ENCODE measurements at places on chromosomes 6 and 20.

GRCh38 chr6:112204350-112204706 is 50.0 kb downstream of the LAMA4 start:
- DNase-seq, result no peak

GRCh38 chr6:23870496-23870895 is 255.5 kb upstream of the NRSN1 start:
- no peak for DNase-seq

DNA sequence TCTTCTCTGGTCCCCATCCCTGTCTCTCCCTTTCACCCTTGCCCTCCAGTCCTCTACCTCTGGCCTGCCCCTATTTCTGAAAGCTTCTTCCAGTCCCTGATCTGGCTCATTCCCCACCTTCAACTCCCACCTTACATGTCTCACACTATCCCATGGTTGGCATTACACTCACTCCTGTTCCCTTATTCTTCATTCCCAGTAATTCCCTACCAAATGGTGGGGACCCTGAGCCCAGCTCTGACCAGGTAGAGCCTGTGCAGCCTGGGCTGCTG is 6.4 kb downstream of the TP53INP2 start:
- no peak for DNase-seq

DNA sequence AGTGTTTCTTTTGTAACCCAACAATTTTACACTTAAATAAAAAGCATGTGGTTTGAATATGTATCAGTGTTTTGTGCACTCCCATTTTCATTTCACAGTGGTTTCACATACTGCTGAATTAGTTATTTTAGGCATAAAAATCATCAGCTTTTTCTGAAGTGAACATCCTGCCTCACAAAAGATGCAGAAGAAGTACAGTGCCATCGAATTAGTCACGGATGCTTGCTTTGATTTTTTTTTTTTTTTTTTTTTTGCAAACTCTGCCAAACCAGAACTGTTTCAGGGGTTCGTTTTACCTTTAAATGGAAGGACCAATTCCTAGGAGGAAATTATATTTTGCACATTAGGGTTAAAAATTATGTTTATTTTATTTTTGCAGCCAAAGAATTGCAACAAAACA is 158.6 kb downstream of the RPS12 start:
- no peak for DNase-seq

DNA sequence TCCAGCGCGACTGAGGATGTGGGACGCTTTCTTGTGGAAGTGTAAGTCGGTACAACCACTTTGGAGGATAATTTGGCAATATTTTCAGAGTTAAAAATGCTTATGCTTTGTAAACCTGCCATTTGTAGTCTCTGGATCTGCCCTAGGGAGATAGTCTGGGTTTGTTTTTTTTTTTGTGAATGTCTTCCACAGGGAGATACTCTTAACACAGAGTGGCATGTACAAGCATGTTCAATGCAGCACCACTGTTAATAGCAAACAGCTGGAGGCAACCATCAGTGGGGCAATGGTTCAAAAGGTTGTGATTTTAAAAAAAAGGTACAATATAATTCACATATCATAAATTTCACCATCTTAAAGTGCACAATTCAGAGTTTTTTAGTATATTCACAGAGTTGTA is 22.4 kb downstream of the SLC9A8 start:
- no peak for DNase-seq

- DNase-seq, result no peak
Observed at GRCh38 chr6:111503660-111504059, 20.6 kb upstream of the REV3L start.

DNA sequence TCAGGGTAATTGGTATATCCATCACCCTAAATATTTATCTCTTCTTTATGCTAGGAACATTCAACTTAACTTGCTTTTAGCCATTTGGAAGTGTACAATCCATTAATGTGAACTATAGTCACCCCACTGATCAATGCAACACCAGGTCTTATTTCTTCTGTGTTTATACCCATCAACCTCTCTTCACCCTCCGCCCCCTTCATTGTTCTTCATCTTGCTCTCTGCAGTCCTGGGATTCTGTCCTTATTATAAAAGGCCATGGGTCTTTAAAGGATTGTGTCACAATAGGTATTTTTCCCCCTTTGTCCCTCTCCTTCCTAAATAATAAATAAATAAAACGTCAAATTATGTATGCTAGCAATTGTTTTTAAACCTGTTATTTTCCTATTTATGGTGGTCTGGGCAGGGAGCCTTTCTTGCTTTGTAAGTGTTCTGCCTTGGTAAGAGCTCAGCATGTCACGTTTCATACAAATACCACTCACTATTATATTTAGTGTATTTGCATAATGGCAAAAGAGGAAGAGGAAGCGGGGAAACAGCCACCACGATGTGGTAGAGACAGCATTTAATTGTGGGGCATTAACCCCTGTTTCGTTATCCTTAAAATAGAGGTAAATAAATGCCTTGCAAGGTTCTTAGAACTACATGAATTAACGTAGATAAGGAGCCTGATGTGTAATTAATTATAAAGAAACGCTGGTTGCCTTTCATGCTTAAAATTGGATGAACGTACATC is 1.9 kb downstream of the ABRACL start:
- DNase-seq, result no peak

- no peak for DNase-seq
Observed at GRCh38 chr6:138157986-138158638, 3.6 kb upstream of the ARFGEF3 start.

DNA sequence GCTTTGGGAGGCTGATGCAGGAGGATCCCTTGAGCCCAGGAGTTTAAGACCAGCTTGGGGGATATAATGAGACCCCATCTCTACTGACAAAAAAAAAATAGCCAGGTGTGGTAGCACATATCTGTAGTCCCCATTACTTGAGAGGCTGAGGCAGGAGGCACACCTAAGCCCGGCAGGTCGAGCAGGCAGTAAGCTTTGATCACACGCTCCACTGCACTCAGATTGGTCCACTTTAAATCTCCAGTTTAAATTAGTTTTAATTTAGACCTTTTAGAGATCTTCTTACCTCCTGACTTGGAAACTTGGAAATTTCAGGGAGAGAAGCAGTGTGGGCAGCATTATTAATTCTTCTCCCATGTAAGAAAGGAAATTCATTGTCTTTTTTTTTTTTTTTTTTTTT is 16.8 kb upstream of the PLCB4 start:
- DNase-seq, result no peak

- no peak for DNase-seq
Observed at GRCh38 chr6:111727041-111727440, 121.4 kb upstream of the TRAF3IP2 start.

DNA sequence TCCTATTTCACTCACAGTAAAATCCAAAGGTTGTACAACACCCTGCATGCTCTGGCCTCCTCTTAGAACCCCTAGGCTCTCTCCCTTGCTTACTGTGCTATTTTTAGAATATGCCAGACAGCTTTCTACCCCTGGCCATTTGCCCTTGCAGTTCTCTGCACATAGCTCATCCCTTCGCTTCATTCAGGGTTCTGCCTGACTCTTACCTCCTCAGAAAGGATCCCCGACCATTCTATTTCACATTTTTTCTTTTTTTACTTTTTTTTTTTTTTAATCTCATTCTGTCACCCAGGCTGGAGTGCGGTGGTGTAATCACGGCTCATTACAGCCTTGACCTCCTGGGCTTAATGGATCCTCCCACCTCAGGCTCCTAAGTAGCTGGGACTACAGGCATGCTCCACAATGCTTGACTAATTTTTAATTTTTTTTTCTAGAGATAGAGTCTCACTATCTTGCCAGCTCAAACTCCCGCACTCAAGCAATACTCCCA is 33.6 kb downstream of the COMMD7 start:
- no peak for DNase-seq

DNA sequence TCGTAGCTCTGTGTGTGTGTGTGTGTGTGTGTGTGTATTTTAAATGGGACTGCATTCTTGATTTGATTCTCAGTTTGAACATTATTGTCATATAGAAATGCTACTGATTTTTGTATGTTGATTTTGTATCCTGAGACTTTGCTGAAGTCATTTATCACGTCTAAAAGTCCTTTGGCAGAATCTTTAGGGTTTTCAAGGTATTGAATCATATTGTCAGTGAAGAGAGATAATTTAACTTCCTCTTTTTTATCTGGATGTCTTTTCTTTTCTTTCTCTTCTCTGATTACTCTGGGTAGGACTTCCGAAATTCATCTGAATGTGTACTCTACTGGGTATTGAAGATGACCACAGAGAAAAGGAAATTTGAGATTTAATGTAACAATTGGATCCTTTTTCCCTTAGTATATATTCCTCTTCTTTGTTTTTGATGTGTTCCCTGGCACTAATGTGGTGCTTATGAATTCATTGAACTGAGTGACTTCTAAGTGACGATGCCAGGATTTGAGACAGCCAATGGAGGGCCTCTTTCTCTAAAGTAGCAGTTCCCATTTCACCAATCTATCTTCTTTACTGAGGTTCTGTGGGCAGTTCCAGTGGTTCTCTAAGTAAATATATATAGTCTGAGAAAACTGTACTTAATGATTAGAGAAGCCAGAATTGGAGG is 47.6 kb downstream of the TNFAIP3 start:
- DNase-seq, result no peak

DNA sequence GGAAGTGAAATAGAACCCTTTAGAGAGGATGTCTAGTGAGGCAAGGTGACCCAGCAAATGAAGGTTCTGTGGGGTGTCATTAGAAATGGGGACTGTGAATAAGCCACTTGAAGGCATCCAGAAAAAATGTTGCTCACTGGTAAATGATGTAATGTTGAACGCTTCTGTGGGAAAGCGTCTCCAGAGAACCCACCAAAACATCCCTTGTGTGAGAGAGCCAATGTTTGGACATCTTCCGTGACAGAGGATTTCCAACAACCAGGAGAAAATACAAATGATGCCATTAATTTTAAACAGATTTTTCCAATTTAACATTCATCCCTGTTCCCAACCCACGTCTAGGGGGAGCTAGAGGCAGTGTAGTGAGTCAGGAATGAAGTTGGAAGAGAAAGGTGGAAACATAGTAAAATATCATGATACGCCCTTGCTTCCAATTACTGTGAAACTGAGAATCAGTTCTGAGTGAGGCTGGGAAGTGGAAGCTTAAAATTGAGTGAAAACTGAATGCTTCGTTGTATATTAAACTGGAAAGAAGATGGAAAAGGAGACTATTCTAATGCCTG is 584.2 kb downstream of the CD109 start:
- DNase-seq, result no peak

DNA sequence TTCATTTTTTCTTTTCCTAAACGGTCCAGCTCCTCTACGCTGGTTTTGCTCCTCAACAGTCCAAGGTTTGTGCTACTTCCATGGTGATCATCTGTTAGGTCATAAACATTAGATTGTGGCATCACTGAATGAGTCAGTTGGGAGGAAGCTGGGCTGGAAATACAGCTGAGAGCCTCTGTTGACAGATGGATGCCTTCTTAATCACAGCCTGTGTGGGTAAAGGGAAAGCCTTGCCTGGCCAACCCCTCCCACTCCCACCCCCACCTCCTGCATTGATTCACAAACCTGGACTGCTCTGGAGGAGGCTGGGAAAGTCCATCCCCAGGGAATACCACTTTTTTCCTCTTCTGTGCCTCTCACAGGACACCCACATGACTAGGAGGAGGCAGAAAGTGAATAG is 180.6 kb upstream of the CCN2 start:
- DNase-seq, result no peak

GRCh38 chr6:106789428-106790148 is 160.2 kb downstream of the QRSL1 start:
- DNase-seq, result no peak

GRCh38 chr6:37059344-37060194 is 54.1 kb downstream of the FGD2 start:
- DNase-seq, result no peak

GRCh38 chr6:134295953-134296553 is 21.9 kb downstream of the SGK1 start:
- no peak for DNase-seq

DNA sequence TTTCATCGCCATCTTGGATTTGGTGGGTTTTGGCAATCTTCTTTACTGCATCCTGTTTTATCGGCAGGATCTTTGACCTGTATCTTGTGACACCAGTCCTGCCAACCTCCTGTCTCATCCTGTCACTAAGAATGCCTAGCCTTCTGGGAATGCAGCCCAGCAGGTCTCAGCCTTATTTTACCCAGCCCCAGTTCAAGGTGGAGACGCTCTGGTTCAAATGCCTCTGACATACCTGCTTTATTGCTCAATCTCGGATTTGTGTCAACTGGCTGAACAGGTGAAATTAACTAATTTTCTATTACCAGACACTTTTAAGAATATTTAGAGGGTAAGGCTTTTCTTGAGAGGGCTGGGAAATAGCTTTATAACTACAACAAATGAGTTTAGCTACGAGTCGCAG is 102.5 kb downstream of the SASH1 start:
- no peak for DNase-seq

DNA sequence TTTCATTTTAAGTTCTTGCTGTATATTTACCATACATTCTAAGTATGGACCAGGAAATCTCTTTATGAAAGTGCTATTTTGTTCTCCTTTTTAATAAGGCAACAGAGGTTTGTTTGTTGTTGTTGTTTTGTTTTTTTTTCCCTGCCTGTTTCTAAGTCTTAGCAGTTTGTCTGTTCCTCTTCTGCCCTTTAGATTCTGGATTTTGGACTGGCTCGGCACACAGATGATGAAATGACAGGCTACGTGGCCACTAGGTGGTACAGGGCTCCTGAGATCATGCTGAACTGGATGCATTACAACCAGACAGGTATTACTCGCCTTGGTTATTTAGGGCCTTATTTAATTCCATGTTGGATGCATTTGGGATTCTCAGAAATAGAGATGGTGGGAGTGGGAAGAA is 48.0 kb downstream of the MAPK14 start:
- DNase-seq, result no peak

GRCh38 chr6:155528335-155528734 is 72.7 kb upstream of the NOX3 start:
- DNase-seq, result no peak

DNA sequence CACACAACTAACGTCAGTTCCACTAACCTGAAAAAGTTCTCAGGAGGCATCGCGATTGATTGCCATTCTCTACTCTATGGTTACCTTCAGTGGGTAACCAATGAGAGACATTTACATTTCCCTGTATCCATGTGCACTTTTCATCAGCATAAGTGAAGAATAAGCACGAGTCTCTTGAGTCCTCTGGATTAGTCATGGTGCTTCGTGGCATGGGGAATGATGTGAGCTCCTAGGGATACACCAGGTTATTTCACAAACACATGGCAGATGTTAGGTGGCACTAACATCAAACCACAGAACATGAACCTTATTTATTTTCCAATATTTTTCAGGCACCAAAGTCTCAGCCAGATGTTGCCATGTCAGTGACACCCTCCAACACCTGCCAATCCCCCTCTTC is 64.0 kb downstream of the FYN start:
- DNase-seq, result no peak

- DNase-seq, result no peak
Observed at GRCh38 chr6:150516199-150516598, 83.5 kb upstream of the PLEKHG1 start.

GRCh38 chr6:151018046-151018445 is 152.5 kb downstream of the MTHFD1L start:
- DNase-seq, result no peak

- DNase-seq, result no peak
Observed at GRCh38 chr6:9484686-9485085, 930.2 kb downstream of the TFAP2A start.
